ENCODE measurements at places on chromosomes 11 and 22. TPM values are rescaled to one million over a fixed set of nuclear protein-coding genes. Genes with fewer than 3 reads are reported as not detected.

SEZ6L gene
- 40.6 TPM for total RNA-seq

TEX12 gene
- 0.93 TPM for total RNA-seq

DDI1 gene
- not detected for total RNA-seq

CD248 gene
- total RNA-seq: 37.8 TPM

CABP4 gene
- total RNA-seq: 6.3 TPM

OR8G5 gene
- not detected for total RNA-seq

CDC42BPG gene
- 2.4 TPM for total RNA-seq

POTEH gene
- not detected for total RNA-seq

HTR3B gene
- total RNA-seq: not detected

SLC22A6 gene
- 0.88 TPM for total RNA-seq

LMNTD2 gene
- total RNA-seq: 0.33 TPM

TSSK2 gene
- not detected for total RNA-seq

APOL6 gene
- total RNA-seq: 5.7 TPM

ZP1 gene
- not detected for total RNA-seq

F2 gene
- not detected for total RNA-seq

DRD2 gene
- 2.5 TPM for total RNA-seq

All from camera-type eye (tissue), 1 donor.